ENCODE measurements at places on chromosomes 2 and 18. TPM values are rescaled to one million over a fixed set of nuclear protein-coding genes. Genes with fewer than 3 reads are reported as not detected.

MLPH gene
- total RNA-seq, result 17.0 TPM

LCT gene
- total RNA-seq, result 0.06 TPM

GRCh38 chr2:14967729-14968128, 335.2 kb downstream of the LRATD1 start:
- H3K36me3 ChIP-seq, result no peaks in the 10 kb centered on the region
- no peak overlapping the region for H3K4me3 ChIP-seq
- no peak overlapping the region for H3K27ac ChIP-seq
- no peaks in the 10 kb centered on the region for H3K4me1 ChIP-seq
- no peaks in the 10 kb centered on the region for H3K27me3 ChIP-seq

DNA sequence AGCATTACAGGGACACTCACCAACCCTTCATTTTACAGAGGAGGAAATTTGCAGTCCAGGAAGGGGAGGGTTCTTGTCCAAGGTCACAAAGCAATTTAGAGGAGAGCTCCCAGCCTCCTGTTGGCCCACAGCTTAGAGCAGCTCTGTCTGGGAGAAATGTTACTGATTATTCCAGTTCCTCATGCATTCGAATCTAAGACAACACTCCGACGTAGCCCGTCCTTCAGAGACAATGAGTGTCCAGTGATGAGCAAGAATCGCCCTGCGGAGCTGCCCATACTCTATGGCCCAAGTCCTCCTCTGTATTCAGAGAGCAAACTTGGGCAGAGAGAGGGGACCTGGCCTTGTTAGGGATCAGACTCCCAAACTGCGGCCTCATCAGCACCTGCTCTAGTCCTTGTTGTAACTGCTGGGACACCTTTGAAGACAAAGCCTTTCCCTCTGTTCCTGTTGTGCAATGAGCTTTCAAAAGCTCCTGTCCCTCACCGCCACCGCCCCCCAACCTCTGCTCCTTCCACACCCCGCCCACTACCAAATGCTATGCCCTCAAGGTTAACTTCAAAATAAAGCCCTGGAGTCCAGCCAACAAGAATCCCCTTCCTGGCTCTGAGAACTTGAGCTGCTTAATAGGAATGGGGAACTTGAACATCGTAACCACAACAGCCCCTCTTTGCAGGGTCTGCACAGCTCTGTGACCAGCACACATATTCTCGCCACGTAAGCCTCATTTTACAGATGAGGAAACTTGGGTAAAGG, 234.8 kb upstream of the SMAD2 start:
- H3K27me3 ChIP-seq, result no peaks in the 10 kb centered on the region
- no peaks in the 10 kb centered on the region for H3K36me3 ChIP-seq
- H3K4me1 ChIP-seq, result peaks cover 15% of the 10 kb centered on the region
- H3K27ac ChIP-seq, result no peak overlapping the region
- no peak overlapping the region for H3K4me3 ChIP-seq
- no peak for DNase-seq

GRCh38 chr2:38922902-38923301, 33.2 kb downstream of the ARHGEF33 start:
- H3K4me1 ChIP-seq, result no peaks in the 10 kb centered on the region
- H3K27me3 ChIP-seq, result no peaks in the 10 kb centered on the region
- no peak overlapping the region for H3K27ac ChIP-seq
- no peak overlapping the region for H3K4me3 ChIP-seq
- no peak for DNase-seq
- H3K36me3 ChIP-seq, result no peaks in the 10 kb centered on the region

GRCh38 chr18:79496978-79497637, 101.4 kb downstream of the NFATC1 start:
- no peaks in the 10 kb centered on the region for H3K27me3 ChIP-seq
- H3K4me3 ChIP-seq, result no peak overlapping the region
- H3K4me1 ChIP-seq, result no peaks in the 10 kb centered on the region
- no peak for DNase-seq
- H3K27ac ChIP-seq, result no peak overlapping the region
- H3K36me3 ChIP-seq, result no peaks in the 10 kb centered on the region

DNA sequence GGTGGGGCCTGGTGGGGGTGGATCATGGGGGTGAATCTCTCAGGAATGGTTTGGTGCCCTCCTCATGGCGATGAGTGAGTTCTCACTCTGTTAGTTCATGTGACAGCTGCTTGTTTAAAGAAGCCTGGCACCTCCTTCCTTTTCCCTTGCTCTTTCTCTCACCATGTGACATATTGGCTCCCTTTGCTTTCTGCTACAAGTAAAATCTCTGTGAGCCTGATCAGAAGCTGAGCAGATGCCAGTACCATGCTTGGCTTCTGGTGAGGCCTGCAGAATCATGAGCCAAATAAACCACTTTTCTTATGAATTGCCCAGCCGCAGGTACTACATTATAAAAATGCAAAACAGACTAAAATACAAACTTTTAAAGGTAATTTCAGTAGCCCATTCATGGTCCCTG, 73.4 kb upstream of the TEX51 start:
- no peak overlapping the region for H3K4me3 ChIP-seq
- no peaks in the 10 kb centered on the region for H3K27me3 ChIP-seq
- no peak for DNase-seq
- no peaks in the 10 kb centered on the region for H3K4me1 ChIP-seq
- no peak overlapping the region for H3K27ac ChIP-seq

GRCh38 chr2:239151201-239152131, 249.4 kb downstream of the HDAC4 start:
- H3K27ac ChIP-seq, result no peak overlapping the region
- no peak overlapping the region for H3K4me3 ChIP-seq
- DNase-seq, result no peak
- H3K27me3 ChIP-seq, result no peaks in the 10 kb centered on the region
- no peaks in the 10 kb centered on the region for H3K4me1 ChIP-seq

- no peaks in the 10 kb centered on the region for H3K27me3 ChIP-seq
- H3K4me1 ChIP-seq, result no peaks in the 10 kb centered on the region
- peaks cover 3% of the 10 kb centered on the region for H3K36me3 ChIP-seq
- no peak for DNase-seq
Measured at GRCh38 chr2:160073284-160073888, 11.0 kb upstream of the PLA2R1 start.
